ENCODE measurements at places on chromosomes 12 and 14. TPM values are rescaled to one million over a fixed set of nuclear protein-coding genes. Genes with fewer than 3 reads are reported as not detected.

The ZBTB42 gene
- 4.7 TPM for total RNA-seq

The FERMT2 gene
- total RNA-seq, result 6.5 TPM

The DHRS2 gene
- total RNA-seq, result not detected

The PPTC7 gene
- 30.5 TPM for total RNA-seq

The IFNG-AS1 gene
- not detected for total RNA-seq

The PWP1 gene
- total RNA-seq, result 36.9 TPM

The ADGRD1 gene
- total RNA-seq, result 2.2 TPM

The FGF23 gene
- total RNA-seq, result not detected

The C12orf54 gene
- 1.5 TPM for total RNA-seq

The ETFBKMT gene
- total RNA-seq, result 1.6 TPM

The C14orf180 gene
- not detected for total RNA-seq

The C3AR1 gene
- 1.2 TPM for total RNA-seq

The KRT79 gene
- total RNA-seq, result not detected

The SLC25A21 gene
- 0.67 TPM for total RNA-seq

The SLC22A17 gene
- total RNA-seq, result 1.1 TPM

The GPR84 gene
- total RNA-seq, result not detected

The PLD4 gene
- total RNA-seq, result 0.95 TPM

The NR2C1 gene
- total RNA-seq, result 23.9 TPM

The AICDA gene
- not detected for total RNA-seq

The ANKRD33 gene
- not detected for total RNA-seq

The GALNT8 gene
- total RNA-seq, result not detected

The OR2AP1 gene
- total RNA-seq, result not detected

The EIF4B gene
- total RNA-seq, result 493 TPM

The DNAJC22 gene
- total RNA-seq, result not detected

The AGAP2 gene
- total RNA-seq, result 1.4 TPM

The OAS2 gene
- 35.6 TPM for total RNA-seq

The LTA4H gene
- 105 TPM for total RNA-seq

The PLA2G1B gene
- not detected for total RNA-seq

The TTC6 gene
- 1.9 TPM for total RNA-seq

The PAPLN gene
- 2.9 TPM for total RNA-seq

The RND1 gene
- 1.0 TPM for total RNA-seq

The RD3L gene
- total RNA-seq, result not detected

The TSPAN8 gene
- total RNA-seq, result not detected

The ADAMTS20 gene
- not detected for total RNA-seq

The SERPINA1 gene
- 8.2 TPM for total RNA-seq

The DNAH10 gene
- total RNA-seq, result not detected

The SLC35F4 gene
- total RNA-seq, result not detected

The FAM181A gene
- total RNA-seq, result not detected

The HNF1A gene
- total RNA-seq, result not detected

The CAPZA3 gene
- not detected for total RNA-seq

The OSBPL8 gene
- total RNA-seq, result 60.8 TPM

The WIF1 gene
- not detected for total RNA-seq

The PPP4R4 gene
- total RNA-seq, result 1.7 TPM

The LRRC10 gene
- not detected for total RNA-seq

The VCPKMT gene
- 4.3 TPM for total RNA-seq

The NDUFB1 gene
- 262 TPM for total RNA-seq

The CLEC2A gene
- not detected for total RNA-seq

The ENO2 gene
- total RNA-seq, result 5.8 TPM

The RNASE1 gene
- total RNA-seq, result 13.8 TPM

The RFX4 gene
- not detected for total RNA-seq

The TAS2R8 gene
- not detected for total RNA-seq

The GPR135 gene
- total RNA-seq, result 0.72 TPM

The L3HYPDH gene
- total RNA-seq, result 59.9 TPM

All from esophagus squamous epithelium (tissue), 5 donors.